ENCODE measurements at places on chromosomes 12 and 14.
A peak's percentile ranks its signal among the peaks of the same experiment; 100 is the strongest.

DNA sequence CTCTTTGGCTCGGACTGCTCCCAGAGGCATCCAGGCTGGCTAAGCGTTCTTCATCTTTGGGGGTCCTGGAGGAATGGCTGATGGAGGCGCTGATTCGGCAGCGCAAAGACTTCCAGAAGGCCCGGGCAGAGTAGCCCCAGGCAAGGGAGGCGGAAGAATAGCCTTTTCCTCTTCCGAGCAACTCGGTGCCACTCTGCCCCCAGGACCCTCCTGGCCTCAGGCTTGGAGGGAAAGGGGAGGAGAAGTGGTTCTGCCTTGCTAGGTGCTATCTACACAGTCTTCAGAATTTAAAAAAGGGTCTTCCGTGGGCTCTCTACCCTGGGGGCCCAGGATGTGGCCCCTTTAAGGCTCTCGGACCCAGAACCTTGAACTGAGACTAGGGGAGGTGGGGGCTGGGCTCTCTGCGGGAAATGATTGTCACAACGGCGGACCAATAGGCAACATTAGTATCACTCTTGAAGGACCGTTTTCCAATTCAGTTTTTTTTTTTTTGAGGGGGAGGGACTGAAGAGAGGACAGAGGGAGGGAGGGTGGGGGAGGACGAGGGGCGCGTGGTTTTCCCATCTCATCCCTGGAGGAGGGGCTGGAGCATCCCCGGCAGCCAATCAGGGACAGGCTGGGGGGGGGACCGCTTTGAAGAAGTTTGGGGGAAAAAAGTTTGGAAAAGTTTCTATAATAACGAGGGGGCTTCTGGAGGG lies at the start of gene NFATC4:
Gene NFATC4 (plus strand): TSS at position 671 of the 698 bp plus-strand sequence. CDS start 157 bp downstream, outside the sequence.
- H3K27me3 ChIP-seq = peaks cover 43% of the 10 kb centered on the region
- H3K27ac ChIP-seq = no peak within 1 kb of the TSS
- H3K4me1 ChIP-seq = peaks cover 36% of the 10 kb centered on the region
- H3K4me3 ChIP-seq = peak within 1 kb of the TSS; percentile 44
- DNase-seq = no peak
- H3K36me3 ChIP-seq = no peaks in the 10 kb centered on the region

DNA sequence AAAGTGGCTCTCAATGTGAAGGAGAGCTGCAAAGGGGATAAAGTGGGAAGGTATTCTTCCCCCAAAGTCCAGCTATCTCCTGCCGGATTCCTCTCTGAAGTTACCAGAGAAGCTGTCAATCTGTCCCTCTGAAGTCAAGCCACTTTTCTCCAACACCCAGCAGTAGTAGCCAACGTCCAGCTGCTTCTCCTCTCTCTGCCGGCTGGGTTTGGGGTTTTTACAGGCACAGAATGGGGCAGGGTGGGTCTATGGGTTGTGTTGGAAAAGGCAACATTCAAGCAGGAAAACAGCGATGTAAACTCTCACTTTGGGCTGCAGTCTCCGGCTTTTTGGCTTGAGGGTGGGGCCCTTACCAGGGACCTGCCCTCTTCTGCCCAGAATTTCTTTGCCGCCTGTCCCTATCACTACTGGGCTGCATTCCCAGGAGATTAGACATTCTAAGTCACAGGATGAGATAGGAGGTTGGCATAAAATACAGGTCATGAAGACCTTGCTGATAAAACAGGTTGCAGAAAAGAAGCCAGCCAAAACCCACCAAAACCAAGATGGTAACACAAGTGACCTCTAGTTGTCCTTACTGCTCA lies 16.3 kb downstream of the CAPZA3 start:
- H3K4me3 ChIP-seq = no peak overlapping the region
- no peaks in the 10 kb centered on the region for H3K4me1 ChIP-seq
- H3K27me3 ChIP-seq = no peaks in the 10 kb centered on the region
- no peaks in the 10 kb centered on the region for H3K36me3 ChIP-seq
- no peak overlapping the region for H3K27ac ChIP-seq

DNA sequence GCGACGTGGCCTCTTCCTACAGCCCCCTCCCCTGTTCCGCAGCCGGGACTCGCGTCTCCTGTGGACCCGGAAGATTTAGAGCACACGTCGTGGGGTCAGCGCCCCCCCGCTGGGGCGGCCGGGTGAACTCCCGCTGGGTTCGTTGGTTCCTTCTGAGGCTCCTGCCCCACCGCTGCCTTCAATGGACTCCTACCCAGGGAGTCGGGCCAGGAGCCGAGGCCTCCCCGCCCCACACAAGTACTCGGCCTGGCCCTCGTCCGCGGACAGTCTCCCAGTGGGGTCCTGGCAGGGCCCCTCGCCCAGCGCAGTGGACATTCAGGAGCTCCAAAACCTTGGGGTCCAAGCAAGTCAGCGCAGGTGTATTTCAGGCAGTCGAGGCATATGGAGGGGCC lies 1.2 kb downstream of the MMP17 start:
- no peaks in the 10 kb centered on the region for H3K36me3 ChIP-seq
- peaks cover 39% of the 10 kb centered on the region for H3K27me3 ChIP-seq
- no peak overlapping the region for H3K27ac ChIP-seq
- H3K4me1 ChIP-seq = peaks cover 26% of the 10 kb centered on the region
- DNase-seq = no peak

DNA sequence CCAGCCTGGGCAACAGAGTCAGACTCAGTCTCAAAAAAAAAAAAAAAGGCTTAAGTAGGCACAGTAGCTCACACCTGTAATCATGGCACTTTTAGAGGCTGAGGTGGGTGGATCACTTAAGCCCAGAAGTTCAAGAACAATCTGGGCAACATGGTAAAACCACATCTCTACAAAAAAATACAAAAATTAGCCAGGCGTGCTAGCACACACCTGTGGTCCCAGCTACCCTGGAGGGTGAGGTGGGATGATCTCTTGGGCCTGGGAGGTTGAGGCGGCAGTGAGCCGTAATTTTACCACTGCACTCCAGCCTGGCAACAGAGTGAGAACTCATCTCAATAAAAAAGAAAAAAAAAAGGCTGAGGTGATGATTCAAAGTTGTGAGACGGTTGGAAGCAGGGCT lies 9.1 kb upstream of the RESF1 start:
- no peak overlapping the region for H3K27ac ChIP-seq
- H3K36me3 ChIP-seq = no peaks in the 10 kb centered on the region
- no peak overlapping the region for H3K4me3 ChIP-seq
- H3K4me1 ChIP-seq = peaks cover 4% of the 10 kb centered on the region
- no peaks in the 10 kb centered on the region for H3K27me3 ChIP-seq

DNA sequence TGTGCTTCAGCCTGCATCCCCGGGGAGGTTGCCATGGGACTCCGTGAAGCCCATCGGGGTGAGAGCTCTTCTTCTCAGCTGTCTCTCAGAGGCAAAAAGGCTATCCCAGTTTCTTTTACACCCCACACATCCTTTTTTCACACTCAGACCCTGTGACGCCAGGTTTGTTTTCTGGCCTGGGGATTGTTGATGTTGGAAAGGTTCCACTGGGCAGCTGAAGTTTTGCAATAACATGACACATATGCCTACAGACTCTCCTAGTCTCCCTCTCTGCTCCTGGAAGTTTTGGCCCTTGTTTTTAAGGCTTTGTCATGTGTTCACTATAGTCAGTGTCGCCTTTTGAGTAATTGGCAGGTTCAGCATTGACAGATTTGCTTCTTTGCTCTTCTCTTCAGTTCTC lies 118.6 kb downstream of the SMOC1 start:
- no peak for DNase-seq
- no peaks in the 10 kb centered on the region for H3K27me3 ChIP-seq
- no peaks in the 10 kb centered on the region for H3K4me1 ChIP-seq
- H3K36me3 ChIP-seq = no peaks in the 10 kb centered on the region

DNA sequence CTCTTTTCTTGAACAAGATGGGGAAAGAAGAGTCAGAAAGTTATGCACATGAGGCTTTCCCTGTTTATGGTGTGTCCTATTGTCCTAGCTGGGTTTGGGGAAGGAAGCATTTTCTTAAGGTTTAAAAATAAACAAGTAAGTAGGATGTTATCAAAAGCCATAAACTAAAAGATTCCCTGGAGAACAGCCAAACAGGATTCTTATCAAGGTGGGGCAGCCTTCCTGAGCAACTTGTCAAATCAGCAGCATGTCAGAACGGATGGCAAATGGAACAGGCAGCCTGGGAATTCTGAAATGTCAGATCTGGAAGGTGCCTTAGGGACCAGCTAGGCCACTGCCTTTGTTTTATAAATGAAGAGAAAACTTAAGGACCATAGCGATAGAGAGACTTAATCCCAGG lies 152.2 kb upstream of the RGS6 start:
- no peaks in the 10 kb centered on the region for H3K4me1 ChIP-seq
- no peak for DNase-seq
- no peaks in the 10 kb centered on the region for H3K27me3 ChIP-seq
- H3K27ac ChIP-seq = no peak overlapping the region
- H3K36me3 ChIP-seq = no peaks in the 10 kb centered on the region
- no peak overlapping the region for H3K4me3 ChIP-seq

DNA sequence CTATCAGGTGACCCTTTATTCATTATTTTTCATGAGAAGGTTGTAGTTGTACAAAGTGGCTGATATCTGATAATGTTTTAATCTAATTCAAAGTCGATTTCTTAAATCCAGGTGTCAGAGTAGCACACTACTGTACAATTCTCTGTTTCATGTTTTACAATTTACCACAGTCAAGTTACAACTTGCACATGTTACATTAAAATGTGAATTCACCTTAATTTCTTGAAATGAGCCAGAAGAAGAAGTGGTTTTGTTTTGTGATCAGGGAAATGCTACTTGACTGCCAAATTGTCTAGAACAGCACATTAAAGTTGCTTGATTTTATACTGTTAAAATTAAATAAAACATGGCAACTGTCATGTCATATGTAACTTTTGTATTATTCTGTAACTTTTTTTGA lies 23.2 kb downstream of the LRRK2 start:
- no peaks in the 10 kb centered on the region for H3K27me3 ChIP-seq
- no peak overlapping the region for H3K27ac ChIP-seq
- no peak overlapping the region for H3K4me3 ChIP-seq
- no peaks in the 10 kb centered on the region for H3K36me3 ChIP-seq
- DNase-seq = no peak

- H3K4me1 ChIP-seq = no peaks in the 10 kb centered on the region
- no peak for DNase-seq
- no peaks in the 10 kb centered on the region for H3K36me3 ChIP-seq
- no peaks in the 10 kb centered on the region for H3K27me3 ChIP-seq
- H3K4me3 ChIP-seq = no peak overlapping the region
Measured at GRCh38 chr12:83739607-83740006, 1052.9 kb downstream of the TMTC2 start.

DNA sequence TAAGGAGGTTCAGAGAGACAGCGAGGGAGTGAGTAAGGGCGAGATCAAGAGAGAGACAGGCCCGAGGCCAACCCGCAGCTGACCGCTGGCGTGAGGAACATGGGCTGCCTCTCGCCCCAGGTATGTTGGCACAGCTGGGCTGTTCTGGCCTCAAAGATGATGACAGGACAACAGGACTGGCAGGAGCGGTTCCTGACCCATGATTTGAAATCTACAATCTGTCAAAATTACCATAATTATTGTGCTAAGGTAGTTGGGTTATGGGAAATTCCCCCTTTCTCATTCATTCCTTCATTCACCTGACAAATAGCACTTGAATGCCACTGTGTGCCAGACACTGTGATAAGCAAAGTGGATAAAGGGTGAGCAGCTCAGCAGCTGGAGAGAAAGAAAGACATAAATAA lies 5.1 kb upstream of the ENDOU start:
- no peaks in the 10 kb centered on the region for H3K36me3 ChIP-seq
- H3K4me1 ChIP-seq = no peaks in the 10 kb centered on the region
- no peaks in the 10 kb centered on the region for H3K27me3 ChIP-seq

DNA sequence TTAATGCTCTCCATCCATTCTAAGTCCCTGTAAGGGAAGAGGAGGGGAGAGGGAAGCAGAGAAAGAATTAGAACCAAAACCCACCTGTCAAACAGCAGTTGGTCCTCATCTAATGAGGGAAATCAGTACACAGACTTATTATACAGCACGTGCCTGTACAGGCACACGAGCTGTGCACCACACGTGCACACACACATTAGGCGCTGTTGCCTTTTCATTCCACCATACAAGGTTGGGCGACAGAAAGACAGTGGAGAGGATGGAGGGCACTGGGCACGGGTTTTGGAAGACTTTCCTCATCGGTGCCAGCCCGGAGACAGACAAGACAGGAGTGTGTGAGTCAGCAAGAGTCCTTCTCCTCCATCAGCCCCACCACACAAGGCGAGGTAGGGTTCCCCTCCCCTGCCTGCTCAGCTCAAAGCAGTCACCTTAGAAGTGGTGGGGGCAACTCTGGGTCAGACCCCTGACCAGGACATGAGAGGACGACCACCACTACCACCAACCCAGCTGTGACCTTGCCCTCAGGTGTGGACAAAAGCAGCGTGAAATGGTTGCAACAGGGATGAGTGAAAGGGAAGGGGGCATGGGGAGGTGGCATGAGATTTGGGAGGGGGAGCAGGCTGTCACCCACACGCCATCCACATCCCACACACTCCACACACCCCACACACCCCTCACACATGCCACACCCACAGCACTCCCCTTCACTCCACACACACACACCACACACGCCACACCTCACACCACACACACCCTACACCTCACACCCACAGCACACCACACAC lies 80.7 kb downstream of the ACTN1 start:
- peaks cover 28% of the 10 kb centered on the region for H3K36me3 ChIP-seq
- H3K27ac ChIP-seq = no peak overlapping the region
- no peak for DNase-seq
- no peaks in the 10 kb centered on the region for H3K4me1 ChIP-seq
- no peaks in the 10 kb centered on the region for H3K27me3 ChIP-seq

GRCh38 chr14:76550534-76550933 lies 174.6 kb downstream of the ESRRB start:
- no peaks in the 10 kb centered on the region for H3K27me3 ChIP-seq
- DNase-seq = no peak
- H3K4me1 ChIP-seq = no peaks in the 10 kb centered on the region
- H3K4me3 ChIP-seq = no peak overlapping the region
- no peaks in the 10 kb centered on the region for H3K36me3 ChIP-seq
- H3K27ac ChIP-seq = no peak overlapping the region

DNA sequence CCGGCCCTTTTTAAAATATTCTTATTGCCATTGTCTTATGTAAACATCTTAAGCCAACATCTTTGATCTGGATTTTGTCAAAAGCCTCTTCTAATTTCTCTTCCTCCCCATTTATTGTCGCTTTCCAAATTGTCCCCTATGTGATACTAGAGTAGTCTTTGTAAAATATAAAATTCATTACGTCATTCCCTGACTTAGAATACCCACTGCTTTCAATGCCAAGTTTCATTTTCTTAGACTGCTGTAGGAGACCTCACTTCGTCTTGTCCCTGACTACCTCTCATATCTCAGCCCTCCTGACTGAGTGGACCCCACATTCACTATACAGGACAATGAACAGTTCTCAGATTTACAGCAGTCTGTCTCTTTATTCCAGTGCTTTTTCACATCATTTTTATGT lies 633.9 kb upstream of the LMO3 start:
- H3K27me3 ChIP-seq = no peaks in the 10 kb centered on the region
- no peak overlapping the region for H3K4me3 ChIP-seq
- no peaks in the 10 kb centered on the region for H3K36me3 ChIP-seq
- no peak for DNase-seq
- H3K27ac ChIP-seq = no peak overlapping the region

- no peak overlapping the region for H3K27ac ChIP-seq
- no peaks in the 10 kb centered on the region for H3K4me1 ChIP-seq
- H3K36me3 ChIP-seq = no peaks in the 10 kb centered on the region
- no peaks in the 10 kb centered on the region for H3K27me3 ChIP-seq
- H3K4me3 ChIP-seq = no peak overlapping the region
Measured at GRCh38 chr12:43162138-43162537, 389.9 kb downstream of the ADAMTS20 start.

- no peaks in the 10 kb centered on the region for H3K36me3 ChIP-seq
- H3K27ac ChIP-seq = no peak overlapping the region
- H3K27me3 ChIP-seq = no peaks in the 10 kb centered on the region
- no peak overlapping the region for H3K4me3 ChIP-seq
- DNase-seq = no peak
Measured at GRCh38 chr12:23931176-23931575, 18.3 kb downstream of the SOX5 start.

- H3K27ac ChIP-seq = no peak overlapping the region
- no peak overlapping the region for H3K4me3 ChIP-seq
- no peak for DNase-seq
- no peaks in the 10 kb centered on the region for H3K36me3 ChIP-seq
- H3K27me3 ChIP-seq = no peaks in the 10 kb centered on the region
Measured at GRCh38 chr14:63563370-63564026, 20.3 kb upstream of the PPP2R5E start.
